T-cell (primary cell): ENCODE measurements at places on chromosomes 11 and 22. TPM values are rescaled to one million over a fixed set of nuclear protein-coding genes. Genes with fewer than 3 reads are reported as not detected.

- no peaks in the 10 kb centered on the region for H3K36me3 ChIP-seq
- H3K27me3 ChIP-seq = no peaks in the 10 kb centered on the region
- H3K4me1 ChIP-seq = no peaks in the 10 kb centered on the region
- no peak overlapping the region for H3K4me3 ChIP-seq
- DNase-seq = no peak
Observed at GRCh38 chr11:13837286-13837685, 125.2 kb upstream of the SPON1 start.

DNA sequence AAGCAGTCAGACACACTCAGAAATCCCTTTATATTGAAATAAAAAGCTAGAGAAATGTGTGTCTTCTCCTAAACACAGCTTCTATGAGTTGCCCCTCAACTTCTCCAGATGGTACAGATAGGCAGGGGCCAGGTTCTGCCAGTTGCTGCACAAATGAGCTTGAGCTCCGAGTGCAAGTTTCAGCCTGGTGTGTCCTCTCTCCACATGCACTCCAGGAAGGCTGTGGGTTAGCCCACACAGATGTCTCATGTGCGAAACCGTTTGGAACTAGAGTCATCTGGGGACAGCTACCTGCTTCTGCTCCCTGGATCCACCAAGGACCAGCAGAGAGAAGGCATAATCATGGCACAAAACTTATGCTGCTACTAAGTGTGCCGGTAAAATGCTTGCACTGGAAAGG, 812.6 kb downstream of the OPCML start:
- no peaks in the 10 kb centered on the region for H3K27me3 ChIP-seq
- H3K27ac ChIP-seq = no peak overlapping the region
- H3K36me3 ChIP-seq = no peaks in the 10 kb centered on the region
- peak overlapping the region; percentile 42 for H3K4me3 ChIP-seq
- peaks cover 24% of the 10 kb centered on the region for H3K4me1 ChIP-seq

CRYBB1 gene
- not detected for total RNA-seq

DEUP1 gene
- total RNA-seq = not detected

GRCh38 chr11:2209900-2210321, 38.3 kb upstream of the TH start:
- H3K27ac ChIP-seq = no peak overlapping the region
- no peaks in the 10 kb centered on the region for H3K36me3 ChIP-seq
- no peak for DNase-seq
